ENCODE measurements at places on chromosomes 7 and 10.

- DNase-seq = no peak
These were observed 100.8 kb downstream of the ANLN start for GRCh38 chr7:36490419-36490830.

DNA sequence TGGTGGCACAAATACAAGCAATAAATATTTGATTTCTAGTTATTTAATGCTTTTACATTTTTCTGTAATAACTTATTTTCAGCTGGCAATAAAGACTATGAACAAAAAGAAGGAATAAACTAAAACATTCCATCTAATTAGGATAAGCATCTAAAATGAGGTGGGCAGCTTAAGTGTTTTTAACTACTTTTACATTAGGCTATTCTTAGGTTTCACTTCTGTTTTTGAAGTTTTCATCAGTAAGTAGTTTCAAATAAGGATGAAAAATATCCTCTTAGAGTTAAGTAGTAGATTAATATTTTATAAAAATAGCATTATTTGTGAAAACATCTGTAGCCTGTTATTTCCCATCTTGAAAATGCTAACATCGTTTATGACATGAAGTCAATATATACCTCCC is 15.9 kb downstream of the NT5C2 start:
- no peak for DNase-seq

- no peak for DNase-seq
These were observed 14.0 kb upstream of the SEM1 start for GRCh38 chr7:96723622-96724021.

DNA sequence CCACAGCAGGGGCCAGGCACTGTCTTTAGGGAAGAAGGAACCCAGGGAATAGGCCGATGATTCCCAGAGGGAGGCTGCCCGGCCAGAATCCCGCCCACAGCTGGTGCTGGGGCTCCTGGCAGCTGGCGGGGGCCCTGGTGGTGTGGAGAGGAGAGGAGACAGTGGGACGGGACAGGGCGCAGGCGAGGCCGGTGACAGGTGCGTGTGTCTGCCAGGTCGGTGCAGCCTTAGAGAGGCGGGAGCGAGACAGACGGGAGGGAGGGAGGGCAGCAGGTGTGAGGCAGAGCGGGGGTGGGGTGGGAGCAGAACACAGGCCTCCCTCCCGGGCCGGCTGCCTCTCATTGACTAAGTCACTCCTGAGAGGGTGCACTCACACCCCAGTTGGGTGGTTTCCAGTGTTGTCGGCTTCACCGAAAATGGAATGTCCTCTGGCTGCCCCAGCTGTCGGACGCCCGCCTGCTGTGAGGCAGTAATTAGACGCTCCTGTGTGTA is 55.2 kb downstream of the ELFN1 start:
- peak; percentile 94 for DNase-seq

- no peak for DNase-seq
These were observed 44.2 kb downstream of the ZMIZ1 start for GRCh38 chr10:79112881-79113431.

DNA sequence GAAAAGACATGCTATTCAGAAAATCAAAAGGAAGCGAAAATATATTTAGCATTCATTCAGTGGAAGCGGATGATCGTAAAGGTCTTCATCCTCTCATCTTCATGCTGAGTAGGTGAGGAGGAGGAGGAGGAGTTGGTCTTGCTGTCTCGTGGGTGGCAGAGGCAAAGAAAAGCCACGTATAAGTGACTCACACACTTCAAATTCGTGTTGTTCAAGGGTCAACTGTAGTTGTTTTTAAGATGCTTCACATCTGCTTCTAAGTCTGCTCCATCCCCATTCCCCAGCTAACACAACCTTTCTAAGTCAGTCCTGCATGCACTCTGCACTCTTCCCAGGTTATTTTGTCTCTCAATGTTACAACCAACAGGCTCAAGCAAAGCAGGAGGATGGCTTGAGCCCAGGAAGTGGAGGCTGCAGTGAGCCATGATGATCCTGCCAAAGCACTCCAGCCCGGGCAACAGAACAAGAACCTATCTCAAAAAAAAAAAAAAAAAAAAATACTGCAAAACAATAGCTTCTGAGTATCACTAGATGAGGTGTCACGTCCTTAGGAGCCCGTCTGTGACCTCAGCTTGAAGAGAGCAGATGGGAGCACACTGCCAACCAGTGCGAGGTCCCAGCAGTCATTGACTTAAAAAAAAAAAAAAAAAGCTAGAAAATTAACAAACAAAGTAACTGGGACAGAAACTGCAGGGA is 70.5 kb downstream of the SFMBT2 start:
- DNase-seq = no peak

DNA sequence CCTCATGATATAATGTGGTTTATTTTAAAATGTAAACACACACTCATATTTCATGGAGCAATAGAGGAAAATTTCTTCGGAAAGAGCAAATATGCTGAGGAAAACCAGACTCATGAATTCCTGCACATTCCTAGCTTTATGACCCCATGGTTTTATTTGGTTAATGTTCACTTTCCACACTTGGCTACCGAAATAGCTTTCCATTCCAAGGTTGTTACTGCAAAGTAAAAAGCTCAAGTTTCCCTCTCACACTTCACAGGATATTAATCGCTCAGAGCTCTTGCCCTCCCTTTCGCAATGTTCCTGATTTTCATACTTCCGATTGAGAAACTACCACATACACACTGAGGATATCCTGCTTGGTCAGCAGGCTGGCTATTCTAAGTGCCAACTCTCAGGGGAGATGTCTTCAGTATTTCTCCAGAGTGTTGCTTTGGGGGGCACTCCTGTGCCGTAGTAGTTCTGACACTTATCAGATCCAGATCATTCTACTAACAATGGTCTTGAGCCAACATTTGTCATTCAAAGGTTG is 77.5 kb upstream of the STEAP1B start:
- no peak for DNase-seq

- no peak for DNase-seq
These were observed 14.2 kb upstream of the EGFR start for GRCh38 chr7:55004579-55004978.

DNA sequence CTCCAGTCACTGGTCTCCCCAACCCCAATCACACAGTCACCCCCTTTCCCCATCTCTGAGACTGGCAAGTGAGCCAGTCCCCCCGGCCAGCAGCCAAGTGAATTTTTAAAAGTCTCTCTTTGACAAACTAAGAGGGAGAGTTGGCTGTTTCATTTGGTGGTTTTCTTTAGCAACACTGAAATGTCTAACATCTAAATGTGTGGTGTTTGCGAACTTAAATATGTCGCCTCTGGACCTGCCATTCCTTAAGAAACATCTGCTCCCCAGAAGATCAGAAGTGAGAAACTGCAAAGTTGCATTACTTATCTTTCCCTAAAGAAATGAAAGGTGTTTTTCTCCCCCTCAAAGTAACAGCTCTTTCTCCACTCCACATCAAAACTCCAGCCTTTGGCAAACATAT is 34.7 kb upstream of the PLXNA4 start:
- no peak for DNase-seq

GRCh38 chr10:72765051-72765745 is 73.3 kb downstream of the MCU start:
- no peak for DNase-seq

DNA sequence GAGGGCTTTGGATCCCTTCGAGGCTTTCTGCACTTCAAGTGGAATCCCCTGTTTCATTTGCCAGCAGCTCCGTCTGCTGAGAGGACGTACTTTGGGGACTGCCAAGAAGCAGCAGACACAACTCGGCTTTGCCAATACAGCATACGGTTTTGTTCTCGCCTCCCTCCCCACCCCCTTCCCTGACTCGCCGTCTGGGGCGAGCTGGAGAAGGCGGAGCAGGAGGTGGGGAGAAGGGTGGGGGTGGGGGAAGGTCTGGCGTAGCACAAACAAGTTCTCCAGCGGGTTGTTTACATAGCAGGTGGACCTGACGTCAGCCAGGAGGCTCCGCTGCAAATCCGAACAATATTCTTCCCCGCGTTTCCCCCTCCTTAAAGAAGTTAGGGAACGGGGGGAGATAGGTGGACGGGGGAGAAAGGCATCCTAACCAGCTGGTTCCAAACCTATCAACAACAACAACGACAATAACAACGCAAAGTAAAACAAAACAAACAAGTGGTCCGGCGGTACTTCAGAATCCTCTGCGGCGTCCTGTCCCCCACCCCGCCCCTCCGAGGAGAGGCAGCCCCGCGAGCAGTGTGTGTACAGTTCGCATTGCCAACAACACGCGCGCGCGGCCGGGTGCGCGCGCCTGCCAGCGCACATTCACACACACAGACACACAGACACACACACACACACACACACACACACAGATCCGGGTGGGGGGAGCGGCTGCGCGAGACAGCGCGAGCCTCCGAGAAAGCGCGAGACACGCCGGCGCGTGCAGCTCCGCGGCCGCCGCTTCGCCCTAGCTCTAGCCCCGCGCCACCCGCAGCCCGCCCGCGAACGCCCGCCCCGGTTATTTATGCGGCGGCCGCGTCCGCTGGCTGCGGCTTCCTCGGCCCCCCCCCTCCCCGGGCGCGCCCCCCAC is 167.0 kb upstream of the PPP1R3A start:
- peak; percentile 60 for DNase-seq

DNA sequence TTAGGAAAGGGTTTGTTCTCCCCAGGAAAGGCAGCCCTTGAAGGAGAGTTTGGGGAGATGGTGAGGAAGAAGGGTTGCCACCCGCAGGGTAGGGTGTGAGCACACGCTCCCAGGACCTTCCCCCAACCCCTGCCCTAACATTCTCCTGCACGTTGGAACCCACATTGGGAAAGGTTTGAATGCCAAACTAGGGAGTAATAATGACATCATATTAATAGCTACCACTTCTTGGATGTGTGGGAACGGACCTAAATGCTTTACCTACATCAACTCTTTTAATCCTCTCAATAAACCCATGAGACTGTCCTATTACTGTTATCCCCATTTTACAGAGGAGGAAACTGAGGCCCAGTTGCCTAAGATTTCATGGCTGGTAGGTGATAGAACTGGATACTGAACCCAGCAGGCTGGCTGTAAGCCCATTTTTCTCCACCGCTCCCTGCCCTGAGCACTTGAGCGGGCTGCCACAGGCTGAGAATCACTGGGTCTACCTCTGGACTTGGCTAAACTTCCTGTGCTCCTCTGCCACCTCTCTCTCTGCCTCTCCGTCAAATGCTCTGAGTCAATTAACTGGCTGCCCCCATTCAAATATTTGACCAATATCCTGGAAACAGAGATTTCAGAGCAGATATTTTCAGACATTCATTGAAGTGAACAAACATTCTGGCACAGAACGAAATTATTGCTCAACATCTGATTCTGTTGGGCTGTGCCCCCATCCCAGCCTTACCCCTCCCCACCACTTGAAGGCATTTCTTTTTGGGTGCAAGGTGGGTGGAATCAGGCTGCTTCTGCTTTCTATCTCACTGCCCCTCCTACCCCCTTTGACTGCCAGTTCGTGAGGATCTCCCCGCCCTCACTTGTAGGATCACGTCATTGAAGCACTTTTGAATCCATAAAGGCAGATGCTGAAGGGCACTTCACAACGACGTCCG is 129.7 kb downstream of the C10orf105 start:
- DNase-seq = peak; percentile 54

DNA sequence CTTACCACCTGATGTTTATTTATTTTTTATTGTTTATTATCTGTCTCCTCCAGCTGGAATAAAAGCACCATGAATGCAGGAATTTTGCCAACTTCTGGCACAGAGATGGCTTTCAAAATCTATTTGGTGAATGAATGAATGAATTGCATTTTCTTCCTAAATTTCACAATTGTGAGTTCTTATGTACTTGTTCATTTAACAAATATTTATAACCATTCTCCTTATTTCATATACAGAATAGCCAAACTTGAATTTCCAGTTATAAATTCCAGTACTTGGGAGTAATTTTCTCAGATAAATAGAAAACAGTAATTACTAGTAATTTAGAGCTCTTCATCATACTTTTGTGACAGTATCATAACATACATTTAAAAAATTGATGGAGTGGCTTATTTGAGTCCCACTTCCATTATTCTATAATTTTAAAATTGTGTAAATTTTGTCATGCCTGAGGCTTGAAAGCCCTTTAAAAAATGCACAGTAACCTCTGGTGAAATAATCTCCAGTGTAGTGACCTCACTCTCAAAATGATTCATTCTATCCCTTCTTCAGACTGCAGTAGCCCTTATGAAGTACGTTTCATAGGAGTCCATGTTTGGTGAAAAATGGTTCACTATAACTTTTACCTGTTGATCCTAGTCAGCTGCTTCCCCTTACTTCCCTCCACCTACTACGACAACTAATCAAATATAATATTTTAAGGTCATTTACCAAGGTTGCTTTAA is 40.0 kb upstream of the SRI start:
- no peak for DNase-seq

GRCh38 chr10:65365878-65366277 is 1560.0 kb upstream of the LRRTM3 start:
- no peak for DNase-seq

DNA sequence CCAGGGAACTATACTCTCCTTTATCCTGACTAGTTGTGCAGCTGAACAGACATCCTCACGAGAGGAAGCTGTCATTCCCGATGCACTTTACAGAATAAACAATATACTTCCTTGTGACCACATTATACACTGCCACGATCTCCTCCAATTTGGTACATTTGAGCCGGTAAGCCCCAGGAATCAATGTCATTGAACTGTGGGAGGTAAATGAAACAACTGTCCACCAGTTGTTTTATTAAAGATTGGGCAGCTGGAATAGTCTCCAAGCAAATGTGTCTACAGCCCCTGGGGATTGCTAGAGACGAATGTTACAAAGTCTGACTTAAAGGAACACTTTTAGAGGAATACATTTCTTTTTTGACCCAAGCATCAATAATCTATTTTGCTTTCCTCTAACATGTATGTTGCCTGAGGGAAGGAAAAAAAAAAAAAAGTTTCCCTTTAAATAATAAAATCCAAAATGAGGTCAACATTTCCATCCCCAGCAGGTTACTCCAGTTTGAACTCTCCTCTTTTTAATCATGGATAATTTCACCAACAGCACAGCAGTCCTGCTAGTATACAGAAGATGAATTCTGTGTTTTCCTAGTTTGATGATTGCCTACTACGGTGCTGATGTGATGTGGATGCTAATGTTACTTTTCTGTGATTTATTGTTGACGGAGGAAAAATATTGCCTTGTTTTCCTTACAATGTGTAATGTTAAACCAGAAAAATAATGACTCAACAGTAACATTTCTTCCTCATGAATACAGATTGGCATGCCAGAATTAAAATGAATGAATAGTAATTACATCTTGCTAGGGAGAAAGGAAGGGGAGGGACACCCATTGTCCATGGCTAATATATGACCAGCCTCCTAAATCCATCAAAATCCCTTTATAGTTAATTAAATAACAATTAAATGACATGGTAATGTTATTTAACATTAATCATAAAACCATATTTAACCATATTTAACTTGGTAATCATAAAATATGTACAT is 360.9 kb downstream of the NEBL start:
- DNase-seq = no peak

DNA sequence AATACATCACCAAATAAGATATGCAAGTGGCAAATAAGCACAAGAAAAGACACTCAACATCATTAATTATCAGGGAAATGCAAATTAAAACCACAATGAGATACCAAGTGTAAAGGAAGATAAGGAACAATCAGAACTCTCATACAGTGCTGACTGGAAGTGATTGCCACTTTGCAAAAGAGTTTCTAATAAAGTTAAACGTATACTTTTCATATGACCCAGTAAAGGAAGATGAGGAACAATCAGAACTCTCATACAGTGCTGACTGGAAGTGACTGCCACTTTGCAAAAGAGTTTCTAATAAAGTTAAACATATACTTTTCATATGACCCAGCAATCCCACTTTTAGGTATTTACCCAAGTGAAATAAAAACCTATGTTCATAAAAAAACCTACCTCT is 12.2 kb upstream of the JMJD1C start:
- DNase-seq = no peak

- DNase-seq = no peak
These were observed 2.4 kb upstream of the INPP5A start for GRCh38 chr10:132535065-132535651.

- DNase-seq = no peak
These were observed 37.9 kb downstream of the ZC3HC1 start for GRCh38 chr7:130013241-130013640.

Data from NCI-H524 treated with DMSO at 0.1 percent for 48 hours (cell line).